ENCODE measurements at places on chromosomes 12 and 14.

DNA sequence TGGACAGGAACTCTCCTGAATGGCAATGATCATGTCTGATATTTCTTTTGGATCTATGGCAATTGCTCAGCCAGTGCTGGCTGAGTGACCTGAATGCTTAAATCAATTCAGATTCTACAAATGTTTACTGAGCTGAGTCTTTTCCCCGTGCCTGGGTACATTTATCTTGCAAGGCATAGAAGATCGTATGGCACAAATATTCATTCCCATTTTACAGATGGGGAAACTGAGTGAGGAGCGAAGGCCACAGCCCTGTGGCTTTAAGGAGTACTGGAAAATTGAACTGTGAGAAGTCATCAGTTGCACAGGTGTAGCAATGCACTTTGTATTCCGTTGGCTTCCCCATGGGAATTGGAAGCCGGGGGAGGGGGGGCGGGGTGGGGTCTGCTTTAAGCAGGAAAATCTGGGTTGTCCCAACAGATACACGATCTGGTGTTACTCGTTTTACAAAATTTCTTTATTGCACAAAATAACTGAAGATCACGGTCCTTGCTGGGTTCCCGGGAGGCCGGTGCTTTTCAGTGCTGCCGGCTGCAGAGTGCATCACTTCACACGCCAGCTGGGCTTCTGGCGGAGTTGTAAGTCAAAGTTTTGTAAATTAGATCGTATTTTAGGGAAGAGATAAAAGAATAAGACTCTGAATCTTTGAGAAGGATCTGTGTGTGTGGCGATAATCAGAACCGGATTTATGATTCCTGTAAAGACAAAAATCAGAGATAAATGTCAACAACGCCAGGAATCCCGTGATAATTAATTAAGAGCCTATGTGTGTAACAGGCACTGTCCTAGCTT lies 75.0 kb upstream of the MAP1LC3B2 start:
- DNase-seq, result no peak

- DNase-seq, result no peak
Observed at GRCh38 chr12:90331821-90332220, 623.2 kb downstream of the CCER1 start.

DNA sequence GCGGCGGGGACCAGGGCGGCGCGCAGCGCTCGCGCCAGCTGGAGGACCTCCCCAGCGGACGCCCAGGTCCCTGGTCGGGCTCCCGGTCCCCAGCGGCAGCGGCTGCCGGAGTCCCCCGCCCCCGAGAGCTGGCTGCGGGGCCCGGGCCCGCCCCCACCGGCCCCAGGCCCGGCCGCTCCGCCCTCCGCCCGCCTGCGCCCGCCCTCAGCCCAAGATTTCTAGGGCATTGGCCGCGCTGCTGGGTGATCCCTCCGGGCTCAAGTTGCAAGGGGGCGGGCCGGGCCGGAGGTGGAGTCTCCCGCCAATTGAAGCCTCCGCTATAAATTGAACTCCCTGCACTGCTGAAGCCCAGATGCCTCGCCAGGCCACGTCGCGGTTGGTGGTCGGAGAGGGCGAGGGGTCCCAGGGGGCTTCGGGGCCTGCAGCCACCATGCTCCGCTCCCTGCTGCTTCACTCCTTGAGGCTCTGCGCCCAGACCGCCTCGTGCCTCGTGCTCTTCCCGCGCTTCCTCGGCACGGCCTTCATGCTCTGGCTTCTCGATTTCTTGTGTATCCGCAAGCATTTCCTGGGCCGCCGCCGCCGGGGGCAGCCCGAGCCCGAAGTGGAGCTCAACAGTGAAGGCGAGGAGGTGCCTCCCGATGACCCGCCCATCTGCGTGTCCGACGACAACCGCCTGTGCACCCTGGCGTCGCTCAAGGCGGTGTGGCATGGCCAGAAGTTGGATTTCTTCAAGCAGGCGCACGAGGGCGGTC lies at the start of gene DIO3:
DIO3 (plus strand) TSS at position 351 of the 752 bp plus-strand sequence.
- DNase-seq, result no peak

DNA sequence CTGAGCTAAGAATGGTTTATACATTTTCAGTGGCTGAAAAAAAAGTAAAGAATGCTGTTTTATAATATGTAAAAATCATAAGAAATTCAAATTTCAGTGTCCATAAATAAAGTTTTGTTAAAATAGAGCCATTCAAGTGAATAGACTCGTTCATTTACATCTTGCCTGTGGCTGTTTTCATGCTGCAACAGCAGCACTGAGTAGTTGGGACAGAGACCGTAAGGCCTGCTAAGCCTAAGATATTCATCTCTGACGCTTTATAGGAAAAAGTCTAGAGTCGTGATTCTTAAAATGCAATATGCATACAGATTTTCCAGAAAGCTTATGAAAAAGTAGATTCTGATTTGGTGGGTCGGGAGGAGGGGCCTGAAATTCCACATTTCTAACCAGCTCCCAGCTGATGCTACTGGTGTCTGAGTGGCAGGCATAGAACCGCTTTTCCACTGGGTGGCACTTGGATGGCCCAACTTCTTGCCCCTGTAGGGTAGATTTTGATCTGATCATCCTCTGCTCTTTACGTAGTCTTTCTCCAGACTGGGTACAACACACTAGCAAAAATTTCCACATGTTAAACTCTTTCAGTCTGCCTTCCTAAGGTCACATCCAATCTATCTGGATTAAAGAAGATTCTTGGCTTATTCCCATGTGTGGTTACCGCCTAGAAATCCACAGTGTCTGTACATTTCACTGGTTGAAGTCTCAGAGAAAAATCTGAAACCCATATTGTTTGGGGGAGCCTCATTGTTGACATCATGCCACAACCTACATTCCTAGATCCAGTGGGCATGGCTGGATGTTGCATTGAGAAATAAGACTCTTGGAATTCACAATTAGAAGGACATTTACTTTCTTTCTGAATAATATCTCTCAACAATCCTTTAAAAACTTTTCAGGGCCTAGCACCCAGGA lies 151.2 kb downstream of the C12orf75 start:
- DNase-seq, result no peak

GRCh38 chr14:55800156-55800785 lies 220.3 kb downstream of the KTN1 start:
- DNase-seq, result no peak

GRCh38 chr14:101072945-101073597 lies 169.5 kb upstream of the RTL1 start:
- no peak for DNase-seq

DNA sequence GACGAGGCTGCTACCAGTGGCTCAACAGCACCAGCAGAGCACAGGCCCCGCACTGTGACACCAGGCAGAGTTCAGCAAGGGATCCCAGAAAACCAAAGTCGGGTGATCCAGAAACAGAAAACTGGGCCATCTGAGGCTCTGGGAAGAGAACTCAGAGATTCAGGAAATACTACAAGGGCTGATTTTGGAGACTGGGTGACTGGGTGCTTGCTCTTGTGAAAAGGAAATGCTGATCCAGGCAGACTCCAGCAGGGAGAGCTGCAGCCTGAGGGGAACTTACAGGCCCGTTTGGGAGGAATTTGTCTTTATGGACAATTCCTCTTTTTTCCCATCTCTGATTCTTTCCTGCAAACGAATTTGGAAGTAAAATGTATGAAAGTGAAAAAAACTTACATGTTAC lies 28.2 kb downstream of the FOXN3 start:
- DNase-seq, result no peak

DNA sequence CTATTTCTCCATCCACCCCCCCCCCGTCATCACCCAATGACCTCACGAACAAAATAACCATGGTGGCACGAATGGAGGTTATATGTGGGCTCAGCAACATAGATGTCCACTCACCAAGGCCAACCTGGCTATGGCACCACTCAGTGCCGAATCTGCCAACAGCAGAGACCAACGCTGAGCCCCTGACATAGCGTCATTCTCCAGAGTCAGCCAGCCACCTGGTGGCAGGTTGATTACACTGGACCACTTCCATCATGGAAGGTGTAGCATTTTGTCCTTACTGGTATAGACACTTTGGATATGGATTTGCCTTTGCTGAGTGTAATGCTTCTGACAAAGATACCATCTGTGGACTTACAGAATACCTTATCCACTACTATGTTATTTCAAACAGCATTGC lies 24.2 kb upstream of the DYRK2 start:
- DNase-seq, result no peak

GRCh38 chr14:63685401-63685800 lies 42.5 kb downstream of the SGPP1 start:
- no peak for DNase-seq

- no peak for DNase-seq
Observed at GRCh38 chr12:132998741-132999140, 12.6 kb downstream of the ZNF26 start.

DNA sequence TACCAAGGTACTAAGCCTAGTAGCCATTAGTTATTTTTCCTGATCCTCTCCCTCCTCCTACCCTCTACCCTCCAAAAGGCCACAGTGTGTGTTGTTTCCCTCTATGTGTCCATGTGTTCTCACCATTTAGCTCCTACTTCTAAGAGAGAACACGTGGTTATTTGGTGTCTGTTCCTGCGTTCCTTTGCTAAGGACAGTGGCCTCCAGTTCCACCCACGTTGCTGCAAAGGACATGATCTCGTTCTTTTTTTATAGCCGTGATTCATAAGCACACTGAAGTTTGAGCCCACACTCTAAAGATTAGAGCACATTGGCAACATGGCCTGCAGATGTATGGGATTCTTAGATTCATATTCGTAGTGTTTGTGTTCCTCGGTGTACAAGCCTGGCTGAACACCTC lies 8.1 kb upstream of the STX2 start:
- no peak for DNase-seq
